ENCODE measurements at places on chromosomes 1 and 21.

GRCh38 chr1:38420666-38421065 is 374.1 kb upstream of the POU3F1 start:
- DNase-seq, result no peak

DNA sequence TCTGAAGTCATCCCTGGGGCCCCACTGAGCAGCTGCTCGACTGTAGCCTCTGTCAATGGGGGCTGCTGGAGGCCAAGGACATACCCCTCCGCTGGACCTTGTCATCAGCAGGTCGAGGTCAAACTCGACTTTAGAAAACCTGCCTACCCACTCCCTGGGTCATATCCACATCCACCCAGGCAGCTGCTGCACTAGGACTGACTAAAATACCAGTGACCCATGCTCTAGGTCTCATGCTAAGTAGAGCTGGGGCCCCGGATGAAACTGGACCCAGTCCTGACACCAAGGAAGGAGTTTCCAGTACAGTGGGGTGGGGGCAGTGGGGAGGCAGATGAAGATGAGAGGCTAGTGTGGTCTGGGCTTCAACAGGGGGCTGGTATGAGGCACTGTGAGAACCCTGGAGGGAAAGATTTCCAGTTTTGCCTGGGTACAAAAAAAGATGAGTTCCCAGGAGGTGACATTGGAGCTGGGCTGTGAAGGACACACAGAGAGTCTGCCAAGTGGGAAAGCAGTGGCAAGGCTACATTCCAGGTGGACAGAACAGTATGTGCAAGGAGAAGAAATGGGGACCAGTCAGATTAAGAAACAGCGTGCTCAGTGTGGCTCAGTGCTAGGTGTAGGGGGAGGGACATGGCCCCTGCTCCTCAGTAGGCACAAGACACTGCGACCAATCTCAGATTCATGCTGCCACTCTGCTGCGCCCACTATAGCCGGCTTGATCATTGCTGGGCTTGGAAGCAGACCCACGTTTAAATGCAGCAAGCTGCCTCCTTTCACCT is 12.4 kb downstream of the SLC2A1 start:
- DNase-seq, result no peak

DNA sequence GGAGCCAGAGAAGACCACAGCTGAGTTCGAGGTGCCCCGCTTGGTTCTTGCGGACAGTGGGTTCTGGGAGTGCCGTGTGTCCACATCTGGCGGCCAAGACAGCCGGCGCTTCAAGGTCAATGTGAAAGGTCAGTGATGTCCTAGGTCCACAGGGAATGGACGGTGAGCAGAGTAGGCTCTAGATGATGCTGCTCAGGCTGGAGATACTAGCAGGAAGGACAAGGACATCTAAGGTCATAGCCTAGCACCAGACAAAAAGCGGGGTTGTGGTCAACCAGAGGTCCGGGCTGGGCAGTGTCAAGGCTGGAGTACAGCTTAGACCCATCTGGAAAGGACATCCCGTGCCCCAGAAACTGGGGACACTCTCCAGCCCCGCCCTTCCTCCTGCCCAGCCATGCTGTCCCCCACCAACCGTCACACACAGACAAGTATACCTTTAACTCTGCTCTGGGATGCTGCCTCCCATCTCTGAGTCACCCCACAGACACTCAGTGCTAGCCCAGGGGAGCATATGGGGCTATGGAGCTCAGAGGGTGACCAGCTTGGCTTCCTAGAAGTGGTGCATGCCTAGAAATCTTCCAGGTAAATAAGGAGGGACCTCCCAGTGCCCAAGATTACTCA is 8.7 kb downstream of the TIE1 start:
- DNase-seq, result no peak

DNA sequence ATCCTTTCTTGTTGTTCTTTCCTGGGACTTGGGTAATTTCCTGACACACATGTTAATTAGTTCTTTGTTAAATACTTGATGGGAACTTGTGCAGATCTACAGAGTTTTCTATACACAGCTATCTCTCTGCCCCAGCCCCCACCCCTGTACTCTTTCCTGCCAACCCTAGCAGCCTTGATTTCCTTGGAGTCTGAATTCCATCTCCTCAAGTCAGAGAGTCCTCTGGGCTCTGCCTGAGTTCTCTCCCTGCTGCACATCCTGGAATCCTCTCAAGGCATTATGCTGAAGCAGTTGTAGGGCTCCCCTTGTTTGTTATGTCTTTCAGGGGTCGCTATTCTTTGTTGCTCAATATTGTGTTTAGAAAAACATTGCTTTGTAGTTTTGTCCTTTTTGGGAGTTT is 384.7 kb downstream of the RPS6KC1 start:
- DNase-seq, result no peak

DNA sequence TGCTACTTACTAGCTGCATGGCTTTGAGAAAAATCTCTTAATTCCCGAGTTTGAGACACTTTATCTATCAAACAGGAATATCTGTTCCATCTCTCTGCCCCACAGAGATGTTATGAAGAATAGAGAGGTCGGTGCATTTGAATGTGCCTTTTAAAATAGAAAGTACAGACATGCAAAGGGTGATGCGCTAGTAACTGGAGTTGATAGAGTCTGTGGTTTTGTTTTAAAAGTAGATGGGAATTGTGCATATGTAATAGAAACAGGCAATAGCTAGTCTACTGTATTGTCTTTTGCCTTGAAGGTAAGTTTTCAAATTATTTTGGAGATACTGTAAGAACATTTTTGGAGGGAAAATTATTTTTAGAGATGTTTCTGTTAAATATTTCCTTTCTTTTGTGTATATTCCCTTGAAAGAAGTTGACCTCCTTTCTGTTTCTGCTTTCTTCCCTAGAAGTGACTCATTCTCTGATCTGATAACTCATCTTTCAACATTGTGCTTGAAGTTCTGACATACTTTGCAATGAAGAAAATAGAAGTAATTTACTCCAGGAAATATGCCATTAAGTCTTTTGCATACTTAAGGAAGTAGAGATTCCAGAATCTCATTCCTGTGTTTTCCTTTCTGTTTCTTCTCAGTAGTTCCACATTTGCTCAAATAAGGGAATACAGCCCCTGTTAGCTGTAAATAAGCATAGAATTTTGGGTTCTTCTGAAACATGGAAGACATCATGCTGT is 151.6 kb downstream of the SDCCAG8 start:
- DNase-seq, result no peak

GRCh38 chr1:164637461-164638375 is 78.7 kb downstream of the PBX1 start:
- DNase-seq, result peak; percentile 92

GRCh38 chr1:5427026-5427613 is 565.1 kb downstream of the NPHP4 start:
- no peak for DNase-seq

- no peak for DNase-seq
Measured at GRCh38 chr1:145826030-145826429, 2.0 kb downstream of the POLR3C start.

GRCh38 chr1:106022312-106022902 is 1034.1 kb upstream of the PRMT6 start:
- DNase-seq, result no peak

DNA sequence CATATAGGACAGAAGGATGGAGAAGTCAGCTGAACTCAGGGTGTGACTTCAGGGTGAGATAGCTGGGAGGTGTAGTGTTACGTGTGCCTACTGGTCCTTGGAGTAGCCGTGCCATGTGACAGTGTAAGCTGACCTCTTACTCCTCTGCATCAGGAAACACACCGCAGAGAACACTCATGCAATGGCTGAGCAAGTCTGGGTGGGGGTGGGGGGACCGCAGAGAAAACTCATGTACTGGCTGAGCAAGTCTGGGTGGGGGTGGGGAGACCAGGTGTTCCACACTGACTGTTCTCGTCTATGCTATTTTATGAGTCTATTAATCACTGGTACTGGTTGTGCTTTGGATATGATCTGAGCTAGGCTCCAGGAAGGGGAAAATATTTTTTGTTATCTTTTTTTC is 233.1 kb downstream of the PAPPA2 start:
- peak; percentile 25 for DNase-seq

DNA sequence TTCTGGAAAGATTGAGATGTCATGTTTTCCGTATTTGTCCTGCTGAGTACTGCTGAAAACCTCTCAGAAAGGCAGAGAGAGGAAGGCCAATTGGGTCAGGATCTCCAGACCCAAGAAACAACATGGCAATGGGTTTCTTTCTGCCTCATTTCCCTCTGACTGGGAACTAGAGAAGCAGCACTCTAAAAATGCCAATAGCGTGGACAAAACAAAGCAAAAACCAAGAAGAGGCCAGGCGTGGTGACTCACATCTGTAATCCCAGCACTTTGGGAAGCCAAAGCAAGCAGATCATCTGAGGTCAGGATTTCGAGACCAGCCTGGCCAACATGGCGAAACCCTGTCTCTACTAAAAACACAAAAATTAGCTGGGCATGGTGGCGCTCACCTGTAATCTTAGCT is 18.3 kb downstream of the TNFRSF9 start:
- no peak for DNase-seq

- no peak for DNase-seq
Measured at GRCh38 chr1:203307641-203308126, 2.4 kb downstream of the BTG2 start.

DNA sequence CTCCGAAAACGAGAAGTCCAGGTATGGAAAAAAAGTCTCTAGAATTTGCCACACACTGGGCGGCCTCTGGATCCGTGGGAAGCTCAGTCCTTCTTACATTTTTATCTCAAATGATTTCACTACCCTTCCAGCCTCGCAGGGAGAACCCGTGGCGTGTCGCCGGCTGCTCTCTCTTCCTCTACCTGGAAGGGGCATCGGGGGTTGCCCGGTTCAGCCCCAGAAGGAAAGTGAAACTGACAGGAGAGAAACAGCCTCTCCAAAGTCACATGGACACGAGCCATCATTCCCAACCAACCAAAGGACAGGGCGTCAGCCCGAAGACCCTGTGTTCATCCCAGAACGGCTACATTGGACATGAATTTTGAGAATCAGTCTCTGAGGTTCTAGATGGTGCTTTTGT is 182.5 kb downstream of the ADSS2 start:
- DNase-seq, result no peak

DNA sequence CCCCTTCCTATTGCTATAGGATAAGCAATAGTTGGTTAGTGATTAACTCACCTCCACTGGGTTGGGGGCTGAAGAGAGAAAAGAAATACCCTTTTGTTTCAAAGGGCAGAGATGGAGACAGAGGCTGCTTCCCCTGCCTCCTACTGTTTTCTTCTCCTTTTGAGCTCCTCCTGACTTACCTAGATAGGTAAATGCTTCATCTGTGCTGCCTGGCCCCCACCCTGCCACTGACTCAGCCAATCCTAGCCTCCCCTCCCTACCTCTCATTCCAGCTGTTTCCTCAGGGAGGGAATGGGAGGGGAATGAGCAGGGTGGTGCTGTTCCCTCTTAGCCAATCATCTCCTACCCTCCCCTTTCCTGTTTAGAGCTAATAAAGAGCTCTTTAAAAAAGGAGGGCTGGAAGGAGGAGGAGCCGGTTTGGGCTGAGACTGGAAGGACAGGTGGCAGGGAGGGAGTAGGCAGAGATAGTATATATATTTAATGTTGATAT is at the start of gene C1orf116:
TSS of gene C1orf116 (minus strand) at position 229 of the 490 bp plus-strand sequence. CDS start 5,158 bp downstream, outside the sequence.
- DNase-seq, result peak; percentile 91

GRCh38 chr1:177902266-177902665 is 67.6 kb downstream of the SEC16B start:
- DNase-seq, result peak; percentile 43

GRCh38 chr1:59556802-59557548 is 257.8 kb upstream of the HOOK1 start:
- DNase-seq, result no peak

GRCh38 chr1:54811739-54812655 is 10.9 kb upstream of the TTC22 start:
- DNase-seq, result no peak

- no peak for DNase-seq
Measured at GRCh38 chr1:33635336-33636012, 163.0 kb downstream of the ZSCAN20 start.

DNA sequence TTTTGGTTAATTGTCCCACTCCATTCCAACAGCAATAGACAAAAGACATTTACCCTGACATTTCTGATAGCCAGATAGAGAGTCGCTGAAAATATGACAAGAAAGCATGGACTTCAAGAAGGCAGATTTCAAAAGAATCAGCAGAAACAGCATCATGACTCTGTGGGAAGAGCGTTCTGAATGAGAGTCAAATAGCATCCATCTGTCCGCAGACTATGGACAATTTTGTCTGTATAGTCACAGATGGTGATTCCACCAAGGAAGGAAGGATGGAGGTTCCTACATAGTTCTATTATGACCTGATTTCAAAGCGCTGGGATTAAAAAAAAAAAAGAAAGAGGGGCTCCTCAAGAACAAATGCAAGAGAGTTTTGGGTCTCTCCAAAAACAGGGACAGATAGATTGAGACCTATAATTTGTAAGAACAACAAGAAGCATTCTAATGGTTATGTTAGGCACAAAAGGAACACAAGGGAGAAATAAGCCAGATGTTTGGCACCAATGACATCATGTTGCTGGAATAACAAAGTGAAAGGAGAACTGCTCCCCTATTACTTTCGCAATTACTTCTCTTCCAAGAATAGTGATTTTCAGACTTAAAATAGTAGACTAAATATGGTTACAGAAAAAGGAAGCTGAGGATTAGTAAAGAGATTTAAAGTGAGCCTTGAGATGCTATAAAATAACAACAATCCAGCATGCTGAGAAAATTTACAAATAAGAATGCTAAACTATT is 28.5 kb downstream of the NIBAN1 start:
- DNase-seq, result no peak

GRCh38 chr1:44759077-44759476 is 16.3 kb upstream of the RPS8 start:
- DNase-seq, result no peak

DNA sequence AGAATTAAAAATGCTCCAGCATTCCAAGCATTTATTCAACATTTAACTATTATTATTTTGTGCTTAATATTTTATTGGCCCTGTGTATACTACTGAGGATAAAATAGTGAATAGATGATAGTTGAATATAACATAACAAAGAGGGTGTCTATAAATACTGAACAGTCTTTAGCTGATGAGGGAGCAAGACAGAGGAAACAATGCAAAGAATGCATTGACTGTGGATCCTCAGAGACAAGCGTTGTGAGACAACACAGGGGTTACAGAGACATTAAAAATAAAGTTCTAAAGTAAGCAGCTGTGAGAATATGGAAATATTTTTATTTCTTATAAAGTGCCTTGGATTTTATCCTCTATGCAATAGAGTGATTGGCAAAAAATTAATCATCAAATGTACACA is 1133.1 kb downstream of the PLA2G4A start:
- DNase-seq, result no peak

DNA sequence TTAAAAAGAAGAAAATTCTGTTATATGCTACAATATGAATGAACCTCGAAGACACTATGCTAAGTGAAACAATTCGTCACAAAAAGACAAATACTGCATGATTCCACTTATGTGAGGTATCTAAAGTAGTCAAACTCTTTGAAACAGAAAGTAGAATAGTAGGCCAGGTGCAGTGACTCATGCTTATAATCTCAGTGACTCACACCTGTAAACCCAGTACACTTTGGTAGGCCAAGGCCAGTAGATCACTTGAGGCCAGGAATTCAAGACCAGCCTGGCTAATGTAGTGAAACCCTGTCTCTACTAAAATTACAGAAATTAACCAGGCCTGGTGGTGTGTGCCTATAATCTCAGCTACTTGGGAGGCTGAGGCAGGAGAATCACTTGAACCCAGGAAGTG is 25.7 kb downstream of the EPHA10 start:
- peak; percentile 14 for DNase-seq
